ENCODE measurements at places on chromosomes 12 and 14.

DNA sequence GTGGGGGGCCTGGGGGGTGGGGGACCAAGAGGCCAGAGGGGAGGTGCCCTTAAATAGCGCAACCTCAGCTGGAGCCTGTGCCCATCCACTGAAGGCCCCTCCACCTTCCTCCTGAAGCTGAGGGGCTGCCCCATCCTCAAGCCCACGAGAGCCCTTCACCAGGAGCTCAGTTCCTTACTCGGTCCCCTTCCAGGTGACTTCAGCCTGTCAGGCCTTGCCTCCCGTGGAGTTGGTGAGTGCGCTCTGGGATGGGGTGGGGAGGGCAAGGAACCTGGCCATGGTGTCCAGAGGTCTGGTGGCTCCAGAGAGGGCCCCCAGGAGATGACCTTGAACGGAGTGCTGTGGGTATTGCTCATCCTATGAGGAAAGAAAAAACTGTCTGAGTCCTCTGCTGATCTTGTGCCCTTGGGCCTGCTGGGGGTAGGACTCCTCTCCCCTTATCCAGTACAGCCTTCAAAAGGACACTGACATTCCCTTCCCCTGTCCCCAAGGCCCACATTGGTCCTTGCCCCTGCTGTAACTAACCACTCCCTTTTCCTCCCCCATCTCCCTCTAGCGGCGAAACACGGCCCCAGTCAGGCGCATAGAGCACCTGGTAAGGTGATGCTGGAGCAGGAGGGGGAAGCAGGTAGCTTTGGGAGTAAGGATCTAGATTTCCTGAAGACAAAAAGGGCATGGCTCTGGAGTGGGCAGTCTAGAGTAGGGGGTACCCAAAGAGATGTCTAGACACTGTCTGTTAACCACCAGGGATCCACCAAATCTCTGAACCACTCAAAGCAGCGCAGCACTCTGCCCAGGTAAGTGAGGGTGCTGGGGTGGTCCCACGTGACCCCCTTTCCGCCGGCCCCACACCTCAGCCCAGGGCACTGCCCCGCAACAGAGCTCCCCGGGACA lies 3.6 kb downstream of the TNS2 start:
- peak; percentile 45 for DNase-seq

DNA sequence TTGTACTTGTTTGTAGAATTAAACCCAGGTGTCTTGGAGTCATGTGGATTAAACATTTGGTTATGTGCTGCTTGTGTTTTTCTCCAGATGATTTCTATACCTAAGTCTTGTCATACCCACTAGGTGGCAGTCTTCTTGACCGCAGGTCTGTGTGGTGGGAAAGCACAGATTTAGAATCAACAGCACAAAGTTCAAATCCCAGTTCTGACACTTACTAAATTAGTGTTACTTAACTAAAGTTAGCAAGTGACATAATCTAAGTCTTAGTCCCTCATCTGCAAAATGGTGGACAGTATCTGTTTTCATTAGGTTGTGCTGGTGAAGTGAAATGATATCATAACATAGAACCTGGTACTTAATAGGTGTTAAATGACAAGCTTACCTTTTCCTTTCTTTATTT lies 151.0 kb upstream of the ARHGAP5 start:
- DNase-seq: peak; percentile 29

DNA sequence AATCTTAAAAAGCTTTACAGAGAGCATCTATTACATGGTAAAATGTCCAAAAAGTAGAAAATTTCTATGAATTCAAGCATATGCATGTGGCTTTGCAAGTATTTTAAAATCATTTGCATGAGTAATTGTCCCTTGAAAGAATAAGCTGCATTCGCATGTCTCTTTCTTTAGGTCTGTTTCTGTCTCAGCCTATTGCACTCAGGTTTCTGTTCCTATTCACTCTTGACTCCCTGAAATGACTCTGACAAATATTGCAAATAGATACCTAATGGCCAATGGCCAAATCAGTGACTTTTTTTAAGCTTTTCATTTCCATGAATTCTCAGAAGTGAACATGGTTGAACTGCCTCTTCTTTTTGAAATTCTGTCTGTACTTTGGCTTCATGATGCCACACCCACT lies 6.4 kb upstream of the TTC8 start:
- no peak for DNase-seq

GRCh38 chr14:51356381-51356780 lies 116.3 kb downstream of the TMX1 start:
- no peak for DNase-seq

GRCh38 chr12:114679452-114679875 lies 4.5 kb downstream of the TBX3 start:
- DNase-seq: no peak

DNA sequence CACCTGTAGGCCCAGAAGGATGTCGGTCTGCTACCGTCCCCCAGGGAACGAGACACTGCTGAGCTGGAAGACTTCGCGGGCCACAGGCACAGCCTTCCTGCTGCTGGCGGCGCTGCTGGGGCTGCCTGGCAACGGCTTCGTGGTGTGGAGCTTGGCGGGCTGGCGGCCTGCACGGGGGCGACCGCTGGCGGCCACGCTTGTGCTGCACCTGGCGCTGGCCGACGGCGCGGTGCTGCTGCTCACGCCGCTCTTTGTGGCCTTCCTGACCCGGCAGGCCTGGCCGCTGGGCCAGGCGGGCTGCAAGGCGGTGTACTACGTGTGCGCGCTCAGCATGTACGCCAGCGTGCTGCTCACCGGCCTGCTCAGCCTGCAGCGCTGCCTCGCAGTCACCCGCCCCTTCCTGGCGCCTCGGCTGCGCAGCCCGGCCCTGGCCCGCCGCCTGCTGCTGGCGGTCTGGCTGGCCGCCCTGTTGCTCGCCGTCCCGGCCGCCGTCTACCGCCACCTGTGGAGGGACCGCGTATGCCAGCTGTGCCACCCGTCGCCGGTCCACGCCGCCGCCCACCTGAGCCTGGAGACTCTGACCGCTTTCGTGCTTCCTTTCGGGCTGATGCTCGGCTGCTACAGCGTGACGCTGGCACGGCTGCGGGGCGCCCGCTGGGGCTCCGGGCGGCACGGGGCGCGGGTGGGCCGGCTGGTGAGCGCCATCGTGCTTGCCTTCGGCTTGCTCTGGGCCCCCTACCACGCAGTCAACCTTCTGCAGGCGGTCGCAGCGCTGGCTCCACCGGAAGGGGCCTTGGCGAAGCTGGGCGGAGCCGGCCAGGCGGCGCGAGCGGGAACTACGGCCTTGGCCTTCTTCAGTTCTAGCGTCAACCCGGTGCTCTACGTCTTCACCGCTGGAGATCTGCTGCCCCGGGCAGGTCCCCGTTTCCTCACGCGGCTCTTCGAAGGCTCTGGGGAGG lies at the start of gene LTB4R:
Gene LTB4R (plus strand): TSS at position 857 of the 959 bp plus-strand sequence. CDS start 4,150 bp downstream, outside the sequence.
- DNase-seq: peak; percentile 90

- no peak for DNase-seq
Observed at GRCh38 chr12:63929426-63929825, 84.9 kb downstream of the SRGAP1 start.

- DNase-seq: no peak
Observed at GRCh38 chr12:51788876-51789275, 59.6 kb downstream of the FIGNL2 start.

DNA sequence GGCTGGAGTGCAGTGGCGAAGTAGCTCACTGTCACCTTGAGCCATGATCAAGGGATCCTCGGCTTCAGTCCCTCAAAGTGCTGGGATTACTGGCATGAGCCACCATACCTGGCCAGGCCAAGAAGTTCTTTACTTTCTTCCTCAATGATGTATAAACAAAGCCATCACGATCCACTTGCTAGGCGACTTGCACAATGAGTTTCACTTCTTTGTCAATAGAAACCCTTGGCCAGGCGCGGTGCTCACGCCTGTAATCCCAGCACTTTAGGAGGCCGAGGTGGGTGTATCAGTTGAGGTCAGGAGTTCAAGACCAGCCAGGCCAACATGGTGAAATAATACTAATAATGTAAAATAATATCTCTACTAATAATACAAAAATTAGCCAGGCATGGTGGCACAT lies 14.4 kb upstream of the SPSB2 start:
- no peak for DNase-seq

GRCh38 chr12:129964300-129964699 lies 60.5 kb upstream of the TMEM132D start:
- no peak for DNase-seq

DNA sequence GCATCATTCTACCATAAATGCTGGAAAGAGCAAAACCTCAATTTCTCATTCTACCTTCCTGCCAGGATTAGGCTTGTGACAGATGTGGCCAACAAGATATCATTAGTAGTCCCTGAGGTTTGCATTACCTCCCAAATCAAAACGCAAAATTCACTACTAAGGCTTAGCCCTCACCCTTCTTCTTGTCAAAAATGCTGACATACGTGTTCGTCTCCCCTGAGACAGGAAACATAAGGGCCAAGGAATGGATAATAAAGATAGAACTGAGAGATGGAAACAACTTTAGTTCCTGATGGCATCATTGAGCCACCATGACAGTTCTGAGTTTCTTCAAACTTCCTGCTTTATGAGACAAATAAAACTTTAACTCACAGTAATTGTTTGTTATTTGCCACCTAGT lies 642.1 kb downstream of the NOVA1 start:
- no peak for DNase-seq

GRCh38 chr12:2616763-2617162 lies 178.0 kb upstream of the FKBP4 start:
- DNase-seq: no peak

- no peak for DNase-seq
Observed at GRCh38 chr12:100238801-100239200, 28.1 kb downstream of the DEPDC4 start.

DNA sequence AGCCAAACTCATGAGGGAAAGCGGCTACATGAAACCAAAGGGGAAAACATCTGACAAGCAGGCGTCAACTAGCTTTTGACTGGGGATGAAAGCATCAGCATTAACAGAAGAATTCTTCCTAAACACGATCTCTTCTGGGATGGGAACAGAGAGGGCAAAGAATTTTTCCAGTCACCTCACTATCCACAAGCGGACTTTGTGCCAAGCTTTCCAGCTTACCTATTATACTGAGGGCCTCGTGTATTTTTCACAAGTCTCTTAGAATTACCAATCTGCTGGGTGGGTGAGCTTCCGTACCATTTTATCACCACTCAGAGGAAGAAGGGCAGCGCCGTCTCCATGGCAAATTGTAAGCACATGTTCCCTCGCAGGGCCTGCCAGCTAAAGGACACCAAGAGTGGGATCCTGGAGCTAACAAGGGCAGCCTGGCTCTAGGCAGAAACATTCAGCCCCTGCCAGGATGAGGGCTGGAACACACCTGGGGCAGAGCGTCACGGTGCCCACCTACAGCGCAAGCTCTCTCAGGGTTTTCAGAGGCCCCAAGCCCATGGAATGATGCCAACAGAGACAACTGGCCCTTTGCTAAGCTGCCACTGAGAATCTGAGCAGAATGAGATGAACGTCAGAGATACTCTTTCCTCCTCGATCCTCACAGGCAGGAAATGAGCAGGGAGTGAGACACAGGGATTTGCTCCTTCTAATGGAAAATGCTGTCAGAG lies 74.6 kb downstream of the CHGA start:
- peak; percentile 7 for DNase-seq

- no peak for DNase-seq
Observed at GRCh38 chr12:111455448-111456320, 50.0 kb downstream of the SH2B3 start.
